ENCODE measurements at places on chromosomes 6 and 20.

GRCh38 chr6:85462673-85463072 is 12.8 kb downstream of the NT5E start:
- DNase-seq, result no peak

- no peak for DNase-seq
Measured at GRCh38 chr6:63261820-63262219, 50.6 kb downstream of the FKBP1C start.

- DNase-seq, result no peak
Measured at GRCh38 chr20:47118641-47119040, 224.0 kb downstream of the EYA2 start.

GRCh38 chr20:1467082-1467354 is 369 bp upstream of the NSFL1C start:
- DNase-seq, result no peak

GRCh38 chr6:145561095-145562072 is 173.9 kb downstream of the EPM2A start:
- DNase-seq, result no peak

- no peak for DNase-seq
Measured at GRCh38 chr20:53098621-53099020, 126.5 kb downstream of the TSHZ2 start.

- DNase-seq, result no peak
Measured at GRCh38 chr6:10412461-10413261, 2.2 kb downstream of the TFAP2A start.

- no peak for DNase-seq
Measured at GRCh38 chr6:11803591-11803971, 25.0 kb upstream of the ADTRP start.

GRCh38 chr6:148471624-148472159 is 129.1 kb downstream of the SASH1 start:
- no peak for DNase-seq

DNA sequence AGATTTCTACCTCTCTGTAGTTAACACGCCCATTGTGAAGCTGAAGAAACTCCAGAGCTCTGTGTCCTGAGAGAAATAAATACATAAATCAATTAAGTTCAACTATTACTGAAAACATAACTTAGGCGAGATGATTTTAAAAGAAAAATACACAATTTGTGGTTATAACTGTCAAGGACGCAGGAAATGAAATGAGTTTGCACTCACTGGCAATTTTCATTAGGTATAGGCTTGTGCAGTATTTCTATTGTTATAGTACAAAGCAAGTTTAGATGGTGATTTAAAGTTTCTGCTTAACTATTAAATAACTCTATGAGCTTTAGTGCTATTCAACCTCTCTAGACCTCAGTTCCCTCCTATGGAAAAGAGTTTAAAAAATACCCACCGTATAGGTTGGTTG is 3.3 kb downstream of the GPLD1 start:
- no peak for DNase-seq

DNA sequence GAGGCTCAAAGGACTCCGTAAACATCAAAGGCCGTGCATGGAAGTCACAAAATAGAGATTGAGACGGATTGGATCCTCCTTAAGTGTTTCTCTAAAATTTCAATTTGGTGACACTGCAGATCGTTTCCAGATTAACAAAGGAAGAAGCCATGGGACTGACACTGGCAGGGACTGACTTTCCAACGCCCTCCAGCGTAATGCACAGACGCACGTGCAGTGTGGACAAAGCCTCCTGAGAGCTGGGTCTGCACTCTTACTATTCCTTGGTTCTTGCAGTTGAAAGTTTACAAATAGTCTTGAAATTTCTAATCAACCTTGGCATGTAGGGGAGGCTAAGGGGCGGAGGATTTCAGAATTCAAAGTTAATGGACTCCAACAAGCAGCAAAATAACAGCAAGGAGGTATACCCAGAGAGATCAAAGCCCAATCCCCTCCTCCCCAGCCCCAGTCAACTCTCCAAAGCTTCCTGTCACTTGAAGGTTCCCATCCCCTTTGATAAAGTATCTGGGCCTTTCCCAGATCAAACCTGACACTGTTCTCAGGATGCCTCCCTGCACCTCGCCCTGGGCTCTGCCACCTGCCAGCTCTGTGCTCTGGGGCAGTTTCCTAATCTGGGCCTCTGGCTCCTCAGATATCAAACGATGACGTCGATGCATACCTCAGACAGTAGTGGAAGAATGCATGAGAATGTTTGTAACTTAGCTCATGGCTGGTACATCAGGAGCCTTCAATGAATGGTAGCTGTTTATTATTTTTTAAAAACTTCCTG is 106.5 kb upstream of the TRAF3IP2 start:
- peak; percentile 35 for DNase-seq

- DNase-seq, result no peak
Measured at GRCh38 chr6:28922004-28922820, 1.6 kb downstream of the TRIM27 start.

DNA sequence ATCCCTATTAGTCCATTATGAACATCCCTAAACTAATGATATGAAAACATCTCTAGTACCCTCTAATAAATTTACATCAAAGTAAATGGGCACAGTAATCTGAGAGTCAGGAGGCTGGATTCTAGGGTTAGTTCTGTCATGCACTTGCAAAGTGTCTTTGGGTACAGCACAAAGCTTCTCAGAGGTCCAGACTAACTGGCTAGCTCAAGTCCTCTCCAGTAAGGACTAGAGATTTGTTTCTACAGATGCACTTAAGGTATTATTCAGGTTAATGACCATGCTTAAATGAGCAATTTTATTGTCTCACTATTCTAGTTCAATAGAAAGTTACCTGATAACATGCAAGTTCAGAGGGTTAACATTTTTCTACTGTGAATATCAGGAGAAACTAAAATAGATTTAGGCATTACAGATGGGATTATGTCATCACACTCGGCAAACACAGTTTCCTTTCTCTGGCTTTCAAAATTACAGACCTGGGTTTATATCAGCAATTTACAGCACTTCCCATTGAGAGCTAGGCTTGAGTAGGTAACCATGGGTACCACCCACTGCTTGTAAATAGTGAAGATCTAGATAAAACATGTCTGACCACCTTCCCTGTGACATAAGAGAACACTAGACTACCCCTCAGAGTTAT is 402.9 kb upstream of the RUNX2 start:
- peak; percentile 13 for DNase-seq

- DNase-seq, result no peak
Measured at GRCh38 chr6:170030284-170030815, 260.5 kb downstream of the DLL1 start.

- no peak for DNase-seq
Measured at GRCh38 chr20:43532416-43533055, 25.0 kb downstream of the L3MBTL1 start.

DNA sequence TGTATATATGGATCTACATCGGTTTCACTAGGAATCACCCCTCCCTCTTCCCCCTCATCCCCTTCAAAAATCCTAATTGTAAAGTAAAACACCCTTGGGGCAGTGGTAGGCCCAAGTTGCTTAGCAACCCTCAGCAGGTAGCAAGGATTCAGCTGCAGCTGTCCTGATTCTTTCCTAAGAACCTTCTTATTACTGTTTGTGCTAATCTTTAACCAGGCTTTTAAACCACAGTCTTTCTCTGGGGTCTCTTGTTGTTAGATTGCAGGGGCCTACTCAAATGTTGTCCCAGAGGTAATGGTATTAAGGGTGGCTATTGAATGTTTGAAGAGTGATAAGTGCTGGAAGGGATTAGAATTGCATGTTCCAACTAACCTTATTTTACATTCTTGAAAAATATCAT is 46.4 kb downstream of the PRL start:
- DNase-seq, result no peak

GRCh38 chr6:79810871-79811270 is 136.5 kb downstream of the ELOVL4 start:
- no peak for DNase-seq

DNA sequence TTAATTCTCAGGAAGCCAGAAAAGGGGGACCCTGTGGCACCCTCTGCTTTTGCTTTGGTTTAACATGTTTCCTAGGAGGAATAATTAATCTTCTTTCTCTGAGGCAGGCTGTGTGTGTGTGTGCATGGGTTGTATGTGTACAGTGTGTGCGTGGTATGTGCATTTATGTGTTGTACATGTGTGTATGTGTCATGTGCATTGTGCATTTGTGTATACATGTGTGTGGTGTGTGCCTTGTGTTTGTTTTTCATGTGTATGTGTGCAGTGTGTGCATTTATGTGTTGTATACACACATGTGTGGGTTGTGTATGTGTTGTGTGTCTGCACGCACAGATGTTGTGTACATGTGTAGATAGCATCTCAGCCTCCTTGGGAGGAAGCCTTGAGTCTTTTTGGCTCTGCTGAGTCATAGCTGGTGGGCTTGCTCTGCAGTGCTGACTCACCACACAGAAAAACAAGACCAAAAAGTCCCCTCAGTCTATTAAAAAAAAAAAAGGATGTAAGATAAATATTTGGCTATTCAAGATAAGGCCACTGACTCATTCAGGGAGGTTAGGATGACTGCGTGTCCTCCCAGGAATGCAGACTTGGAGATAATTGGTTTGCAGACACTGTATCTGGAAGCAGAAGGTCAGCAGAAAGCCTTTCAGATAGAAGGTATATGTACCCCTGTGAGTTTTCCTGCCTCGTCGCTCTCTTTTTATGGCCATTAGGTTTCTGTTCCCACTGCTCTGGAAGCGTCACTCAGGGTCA is 58.6 kb downstream of the SYNJ2 start:
- DNase-seq, result peak; percentile 92

- no peak for DNase-seq
Measured at GRCh38 chr6:112743323-112743722, 396.2 kb downstream of the RFPL4B start.

DNA sequence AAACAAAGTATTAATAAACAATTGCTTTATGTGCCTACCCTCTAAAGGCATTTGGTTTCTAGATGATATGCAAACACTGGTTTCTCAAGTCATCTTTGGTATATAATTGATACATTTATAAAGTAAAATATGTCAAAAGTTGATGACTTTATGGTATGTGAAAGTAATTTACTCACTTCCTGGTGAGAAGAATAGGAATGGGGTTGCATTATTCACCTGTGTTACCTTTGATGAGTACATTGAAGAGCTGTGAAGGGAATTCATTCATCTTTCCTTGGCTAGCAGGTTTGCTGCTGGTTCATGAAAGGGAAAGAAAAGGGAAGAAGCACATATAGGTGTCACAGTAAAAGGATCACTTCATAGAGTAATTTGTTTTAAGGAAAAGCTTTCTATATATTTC is 20.4 kb downstream of the RNF217 start:
- DNase-seq, result no peak

DNA sequence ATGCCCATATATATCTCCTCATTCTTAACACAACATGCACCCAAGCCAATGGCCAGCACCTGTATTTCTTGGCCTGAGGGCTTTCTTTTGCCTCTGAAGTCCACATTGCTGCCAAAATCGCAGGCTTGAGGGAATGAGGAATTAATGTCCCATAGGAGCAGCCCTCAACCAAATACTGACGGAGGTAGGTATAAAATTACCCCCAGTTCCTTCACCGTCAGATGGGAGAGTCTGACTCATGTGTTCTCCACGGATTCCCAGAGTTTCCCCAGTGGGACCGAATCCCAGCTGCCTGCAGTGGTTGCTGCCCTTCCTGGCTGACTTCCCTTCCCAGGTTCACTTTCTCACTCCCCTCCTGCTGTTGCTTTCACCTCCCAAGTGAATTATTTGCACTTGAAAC is 602.2 kb upstream of the NOX3 start:
- DNase-seq, result no peak

DNA sequence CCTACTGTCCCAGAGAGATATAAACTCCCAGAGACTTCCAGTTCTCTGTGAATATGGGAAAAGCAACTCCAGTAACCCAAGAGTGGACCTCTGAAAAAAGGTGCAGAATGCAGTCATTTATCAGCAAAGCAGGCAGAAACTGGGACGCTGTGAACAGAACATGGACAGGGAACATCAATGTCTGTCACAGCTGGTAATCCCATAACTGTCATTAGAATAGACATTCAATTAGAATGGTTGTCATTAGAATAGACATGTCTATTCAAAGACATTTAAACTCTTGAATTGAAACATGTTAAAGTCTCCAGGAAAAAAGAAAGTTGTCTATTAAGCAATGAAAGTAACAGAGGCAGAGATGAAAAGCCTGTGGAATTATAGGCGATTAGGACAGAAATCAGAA is 302.1 kb downstream of the BTBD3 start:
- no peak for DNase-seq

GRCh38 chr6:109469591-109470189 is 13.3 kb downstream of the ZBTB24 start:
- no peak for DNase-seq

- no peak for DNase-seq
Measured at GRCh38 chr6:118134736-118135135, 227.7 kb downstream of the SLC35F1 start.

DNA sequence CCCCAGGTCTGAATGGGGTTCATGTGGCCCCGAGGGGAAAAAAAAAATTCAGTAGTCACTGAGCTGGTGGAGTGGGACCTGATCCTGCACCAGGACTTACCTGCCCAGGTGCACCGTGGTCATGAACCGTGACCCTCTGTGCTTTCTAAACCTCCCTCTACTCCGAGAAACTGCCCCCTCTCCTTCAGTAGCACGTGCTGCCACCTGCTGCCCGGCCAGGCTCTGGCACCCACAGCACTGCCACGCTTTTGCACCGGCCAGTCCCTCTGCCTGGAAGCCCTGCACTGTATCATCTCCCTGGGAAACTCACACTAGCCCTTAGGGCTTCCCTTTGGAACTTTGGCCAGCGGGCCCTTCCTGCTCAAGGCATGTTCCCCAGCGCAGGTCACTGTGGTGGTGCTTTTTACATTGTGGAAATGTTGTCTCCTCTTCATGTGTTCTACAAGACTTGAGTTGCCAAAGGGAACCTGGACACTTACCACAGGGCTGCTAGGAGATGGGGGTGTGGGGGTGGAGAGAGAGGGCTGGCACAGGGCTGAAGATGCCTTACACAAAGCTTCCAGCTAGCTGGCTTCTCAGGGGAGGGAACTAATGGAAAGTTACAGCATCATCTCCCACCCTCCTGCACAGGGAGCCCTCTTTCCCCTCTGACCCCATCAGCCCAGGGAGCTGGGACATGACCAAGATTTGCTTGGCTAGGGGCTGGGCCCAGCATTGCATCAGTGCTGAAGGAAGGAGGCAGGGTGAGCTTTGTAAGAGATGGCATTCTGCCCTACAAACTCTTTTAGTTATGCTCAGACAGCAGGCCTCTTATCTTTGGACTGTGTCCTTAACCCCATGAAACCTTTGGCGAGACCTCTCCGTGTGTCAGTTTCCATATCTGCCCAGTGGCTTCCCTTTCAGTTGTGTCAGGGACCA is 2.5 kb upstream of the PTPRT start:
- DNase-seq, result no peak
